ENCODE measurements at places on chromosomes 4 and X.
A peak's percentile ranks its signal among the peaks of the same experiment; 100 is the strongest.

DNA sequence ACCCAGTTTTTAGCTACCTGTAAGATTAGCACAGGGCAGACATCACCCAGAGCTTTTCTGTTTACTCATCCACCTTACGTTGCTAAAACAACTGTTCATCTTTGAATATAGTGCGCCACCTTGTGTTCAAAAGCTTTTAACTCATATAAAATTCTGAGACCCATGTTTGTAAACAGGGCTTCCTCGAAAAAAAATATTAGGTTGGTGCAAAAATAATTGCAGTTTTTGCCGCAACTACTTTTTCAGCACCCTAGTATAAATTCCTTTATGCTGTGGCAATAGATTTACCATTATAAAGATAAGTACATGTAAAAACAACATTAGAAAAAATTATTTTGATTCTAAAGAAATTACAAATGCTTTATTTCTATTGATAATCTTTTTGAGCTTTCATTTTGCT, 147.9 kb downstream of the LRBA start:
- DNase-seq: peak; percentile 57

- no peak for DNase-seq
Measured at GRCh38 chrX:18288716-18289115, 65.8 kb downstream of the SCML2 start.

DNA sequence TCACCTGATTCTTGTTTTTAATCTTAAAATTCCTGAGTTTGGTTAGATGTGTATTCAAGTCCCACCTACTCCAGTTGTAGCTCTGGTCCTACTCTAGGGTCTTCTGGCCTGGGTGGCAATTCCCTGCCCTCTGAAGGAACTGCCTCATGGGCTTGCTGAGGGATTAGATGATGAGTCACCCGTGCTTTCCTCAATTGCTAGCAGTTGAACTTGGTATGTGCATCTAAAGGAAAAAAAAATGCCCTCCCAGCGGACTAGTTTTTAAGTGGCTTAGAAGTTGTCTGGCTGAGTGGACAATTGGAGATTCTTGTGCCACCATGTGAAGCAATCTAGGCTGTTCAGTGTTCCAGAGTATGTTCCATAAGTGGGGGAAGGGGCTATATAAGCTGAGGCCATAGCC, 127.0 kb downstream of the CCNG2 start:
- DNase-seq: no peak

DNA sequence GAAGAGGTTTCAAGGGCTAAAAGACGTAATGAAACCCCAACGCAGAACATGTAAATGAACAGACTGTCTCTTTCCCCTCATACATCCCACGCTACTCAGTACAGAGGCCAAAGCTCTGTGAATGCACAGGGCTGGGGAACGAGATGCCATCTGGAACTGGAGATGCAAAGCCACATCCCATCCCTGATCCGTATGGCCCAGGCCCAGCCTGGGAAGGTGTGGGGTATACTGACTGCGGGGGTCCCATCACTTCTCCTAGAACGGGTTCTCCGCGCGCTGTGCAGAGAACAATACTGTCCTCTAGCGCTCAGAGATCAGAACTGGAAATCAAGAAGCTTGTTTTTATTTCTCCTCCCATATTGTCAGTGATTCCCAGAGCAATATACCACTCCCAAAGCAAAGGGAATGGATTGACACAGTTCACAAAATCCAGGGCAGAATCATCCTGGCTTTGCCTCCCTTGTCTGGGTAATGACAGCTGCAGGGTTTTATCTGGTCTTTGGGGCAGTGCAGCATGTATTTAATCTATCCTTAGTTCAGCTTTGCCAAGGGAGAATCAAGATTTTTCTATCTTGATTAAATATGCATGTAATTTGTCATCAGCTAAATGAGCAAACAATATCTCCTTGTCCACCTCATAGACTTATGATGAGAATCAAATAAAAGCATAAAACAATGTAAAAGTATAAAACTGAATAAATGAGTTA, 47.3 kb upstream of the TLR3 start:
- peak; percentile 85 for DNase-seq

DNA sequence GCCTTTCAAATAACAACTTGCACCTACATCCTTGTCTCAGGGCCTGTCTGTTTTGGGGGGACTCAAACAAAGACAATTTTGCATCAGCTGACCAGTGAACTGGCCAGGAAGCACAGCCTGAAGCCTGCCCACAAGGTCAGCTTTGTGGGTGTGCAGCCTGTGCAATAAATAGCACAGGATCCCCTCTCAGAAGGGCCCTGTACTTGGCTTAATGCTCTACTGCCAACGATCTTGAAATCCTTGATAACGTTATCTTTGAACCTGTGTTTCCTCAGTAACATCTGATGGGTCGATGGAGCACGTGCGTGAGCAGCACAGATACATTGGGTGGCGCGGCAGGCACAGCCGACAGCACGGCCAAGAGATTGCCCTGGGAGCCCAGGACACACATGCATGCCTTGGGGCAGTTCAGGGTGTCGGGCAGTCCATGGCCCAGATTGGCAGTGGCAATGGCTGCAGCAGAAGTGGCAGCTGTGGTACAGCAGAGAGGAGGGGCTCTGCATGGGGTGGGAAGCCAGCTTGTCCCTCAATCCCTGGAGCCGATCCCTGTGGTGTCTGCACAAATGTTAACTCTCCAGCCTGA, 58.8 kb upstream of the ATP6AP2 start:
- DNase-seq: no peak

DNA sequence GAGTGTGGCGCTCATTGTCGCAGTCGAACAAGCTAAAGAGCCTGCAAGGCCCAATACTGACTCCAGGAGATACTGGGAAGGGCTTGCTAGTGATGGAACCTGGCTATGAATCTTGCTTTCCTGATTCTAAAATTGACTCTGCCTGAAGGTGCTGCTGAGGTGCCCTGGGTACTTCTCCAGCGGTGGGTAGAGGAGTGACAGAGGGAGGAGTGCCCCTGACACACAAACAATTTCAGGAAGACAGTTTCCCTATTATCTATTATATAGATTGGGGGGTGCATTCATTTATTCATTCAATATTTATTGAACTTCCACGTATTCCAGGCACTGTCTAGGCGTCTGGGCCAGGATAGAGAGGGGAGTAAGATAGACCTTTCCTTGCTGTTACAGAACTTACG, 339.2 kb upstream of the GATB start:
- DNase-seq: no peak

DNA sequence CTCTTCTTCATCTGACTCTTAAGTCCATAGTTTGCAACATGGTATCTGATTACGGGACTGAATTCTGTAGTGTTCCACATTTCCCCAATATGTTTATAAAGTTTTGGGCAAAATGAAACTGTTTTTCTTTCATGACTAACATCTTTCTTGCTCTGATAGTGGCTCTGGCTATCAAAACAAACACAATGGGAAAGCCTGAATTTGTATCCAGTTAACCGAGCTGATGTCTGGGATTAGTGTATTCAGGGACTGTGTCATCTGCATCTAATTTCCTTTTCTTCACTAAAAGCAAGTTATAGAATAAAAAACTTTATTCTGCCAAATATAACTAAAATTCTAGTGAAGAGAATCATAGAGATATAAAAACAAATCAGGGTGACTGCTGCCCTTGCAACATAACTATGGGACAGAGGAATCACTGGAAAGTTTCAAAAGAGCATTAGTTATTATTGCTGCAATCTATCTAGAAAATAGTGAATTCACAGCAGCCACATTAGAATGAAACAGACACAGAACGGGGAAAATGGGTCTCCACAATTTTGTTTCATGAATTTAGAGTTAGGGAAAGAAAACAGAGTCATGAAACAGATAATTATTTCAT, 61.3 kb downstream of the ANTXR2 start:
- DNase-seq: no peak

DNA sequence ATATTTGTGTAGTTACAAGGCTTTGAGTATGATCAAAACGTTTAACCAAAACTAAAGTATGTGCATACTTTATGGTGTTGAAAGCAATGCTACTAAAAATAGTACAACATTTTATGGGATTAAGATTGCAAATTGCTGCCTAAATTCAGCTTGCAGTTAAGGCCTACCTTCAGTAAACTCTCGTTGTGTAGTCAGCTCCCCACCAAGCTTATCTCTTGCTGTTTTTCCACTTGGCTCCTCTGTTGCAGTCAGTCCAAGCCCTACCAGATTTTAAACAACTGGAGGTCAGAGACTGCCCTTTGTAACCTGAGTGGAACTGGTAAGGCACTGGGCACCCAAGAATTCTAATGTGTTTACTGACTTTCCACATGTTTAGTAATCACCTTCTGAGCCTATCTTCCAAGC, 25.7 kb downstream of the AFF1 start:
- no peak for DNase-seq

DNA sequence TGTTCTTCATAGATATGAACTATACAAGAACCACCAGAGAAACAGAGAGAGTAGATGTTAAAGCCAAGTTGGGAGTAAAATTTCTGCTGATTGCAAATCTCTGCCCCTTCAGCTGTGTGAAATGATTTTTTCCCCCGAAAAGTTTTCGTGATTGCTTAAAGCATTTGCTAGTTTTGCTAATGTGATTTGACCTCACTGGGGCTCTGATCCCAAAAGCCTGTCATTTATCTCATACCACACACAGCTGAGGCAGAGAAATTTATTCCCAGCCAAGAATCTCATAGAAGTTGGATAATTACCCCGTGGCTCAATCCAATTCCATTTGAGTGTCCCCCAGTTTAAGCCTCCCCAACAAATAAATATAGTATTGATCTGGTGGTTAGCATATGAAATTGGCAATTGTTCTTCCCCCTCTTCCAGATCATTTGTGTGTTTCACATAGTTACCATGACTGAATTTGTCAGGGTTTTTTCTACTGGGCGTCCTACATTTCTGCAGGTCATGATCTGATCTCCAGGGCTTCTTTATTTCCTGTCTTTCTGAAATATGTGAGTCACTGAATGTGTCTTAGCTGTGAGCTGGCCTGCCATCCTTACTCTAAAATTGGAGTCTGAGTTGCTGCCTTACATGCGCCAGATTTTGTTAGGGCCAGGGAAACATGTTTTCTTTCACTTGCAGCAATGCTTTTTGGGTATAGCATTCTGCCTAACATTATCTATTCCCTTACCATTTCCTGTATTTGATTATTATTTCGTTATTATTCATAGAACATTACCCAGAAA, 167.5 kb upstream of the FRMPD4 start:
- DNase-seq: no peak

DNA sequence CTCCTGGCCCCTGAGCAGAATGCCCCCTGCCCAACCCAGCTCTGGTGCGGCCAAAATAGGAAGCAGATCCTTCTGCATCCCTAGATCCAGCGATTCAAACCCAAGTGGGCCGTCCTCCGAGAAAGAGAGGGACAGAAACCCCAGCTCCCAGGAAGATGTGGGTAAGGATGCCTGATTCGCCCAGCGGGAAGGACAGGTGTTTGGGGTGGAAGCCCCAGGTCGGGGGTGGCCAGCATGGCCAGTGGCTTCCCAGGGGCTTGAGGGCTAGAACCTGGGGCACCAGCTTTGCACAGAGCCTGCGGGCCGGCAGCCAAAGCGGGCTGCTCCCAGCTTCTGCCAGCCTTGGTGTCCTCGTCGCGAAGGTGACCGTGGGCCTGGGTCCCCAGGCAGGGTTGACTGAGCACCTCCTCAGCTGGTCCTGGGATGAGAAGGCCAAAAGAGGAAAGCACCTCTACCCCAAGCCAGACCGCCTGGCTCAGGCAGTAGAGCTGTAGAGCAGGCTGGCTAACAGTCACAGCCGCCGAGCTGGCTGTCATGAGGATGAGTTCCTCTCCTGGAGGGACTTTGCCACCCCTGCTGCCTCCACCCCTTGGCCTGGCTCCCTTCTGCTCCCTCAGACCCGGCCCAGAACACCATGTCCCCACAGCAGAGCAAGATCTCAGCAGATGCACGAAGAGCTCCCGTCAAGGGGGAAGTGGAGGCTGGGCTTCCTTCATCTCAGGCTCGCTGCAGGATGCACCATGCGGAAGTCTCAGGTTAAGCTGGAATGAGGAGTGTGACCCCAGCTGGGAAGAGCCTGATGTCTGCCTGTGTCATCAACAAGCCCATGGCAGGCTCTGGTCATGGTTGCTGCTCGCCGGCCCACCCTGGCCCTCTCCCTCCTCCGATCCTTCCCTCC, 59.9 kb downstream of the CPZ start:
- DNase-seq: no peak

GRCh38 chr4:15031993-15032675, 29.9 kb downstream of the CPEB2 start:
- no peak for DNase-seq

GRCh38 chrX:15631637-15632036, 30.9 kb upstream of the ACE2 start:
- no peak for DNase-seq

- no peak for DNase-seq
Measured at GRCh38 chr4:188536826-188537225, 397.6 kb downstream of the TRIML1 start.

DNA sequence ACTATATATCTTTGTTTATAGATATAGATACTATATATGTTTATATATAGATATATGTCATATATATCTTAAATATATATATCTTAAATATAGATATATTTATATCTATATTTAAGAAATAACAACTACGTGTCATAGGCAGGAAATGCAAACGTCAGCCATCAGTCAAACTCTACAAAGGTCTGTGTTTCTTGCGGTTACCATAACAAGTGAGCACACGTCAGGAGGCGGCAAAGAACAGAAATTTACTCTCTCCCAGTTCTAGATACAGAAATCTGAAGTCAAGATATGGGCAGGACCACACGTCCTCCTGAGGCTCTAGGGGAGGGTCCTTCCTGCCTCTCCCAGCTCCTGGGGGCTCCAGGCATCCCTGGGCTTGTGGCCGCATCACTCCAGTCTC, 6.5 kb downstream of the PLCXD1 start:
- no peak for DNase-seq

DNA sequence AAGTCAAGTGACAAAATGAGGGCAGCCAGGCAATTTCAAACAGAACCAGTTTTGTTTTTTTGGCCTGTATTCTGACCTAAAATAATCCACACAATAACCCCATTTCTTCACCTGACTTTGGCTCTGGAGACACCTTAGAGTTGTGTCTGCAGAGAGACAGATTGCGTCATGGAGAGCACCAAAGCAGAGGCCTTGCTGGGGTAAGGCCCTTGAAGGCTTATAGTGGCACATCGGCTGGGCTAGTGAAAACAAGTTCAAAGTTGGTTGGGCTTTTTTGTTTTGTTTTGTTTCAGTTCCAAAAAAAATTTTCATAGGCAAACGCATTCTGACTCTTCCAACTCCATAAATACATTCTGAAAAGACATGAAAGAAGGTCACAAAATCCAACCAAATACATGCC, 34.4 kb downstream of the PARM1 start:
- DNase-seq: no peak

DNA sequence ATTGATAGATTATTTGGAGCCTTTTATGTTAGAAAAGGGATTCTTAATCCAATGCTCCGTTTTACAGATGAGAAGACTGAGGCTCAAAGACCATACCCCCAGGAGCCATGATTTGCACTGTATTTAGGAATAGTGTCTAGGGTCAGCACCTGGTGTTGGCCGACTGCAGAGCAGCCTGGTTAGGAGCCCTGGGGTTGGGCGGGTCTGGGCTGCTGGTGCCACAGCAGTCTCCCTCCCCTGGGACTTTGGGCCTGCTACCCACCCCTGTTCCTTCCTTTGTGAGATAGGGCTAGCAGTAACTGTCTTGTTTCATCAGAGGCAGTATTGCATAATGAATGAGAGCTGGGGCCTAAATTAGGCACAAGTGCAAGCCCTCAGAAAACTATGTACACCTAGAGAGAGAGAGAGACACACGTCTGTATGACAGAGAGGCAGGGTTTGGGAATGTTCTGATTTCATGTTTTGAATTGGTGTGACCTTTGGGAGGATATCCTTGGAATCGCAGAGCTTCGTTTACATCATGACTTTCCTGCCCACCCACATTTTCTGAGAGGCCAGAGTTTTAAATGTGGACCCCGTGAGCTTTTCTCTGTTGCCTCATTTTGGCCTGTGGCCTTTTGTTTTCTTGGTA, 111.7 kb downstream of the PTTG2 start:
- no peak for DNase-seq

Data from D341Med (cell line).